ENCODE measurements at places on chromosomes 5 and 9. TPM values are rescaled to one million over a fixed set of nuclear protein-coding genes. Genes with fewer than 3 reads are reported as not detected.
A peak's percentile ranks its signal among the peaks of the same experiment; 100 is the strongest.

Gene DIAPH1
- total RNA-seq = 156 TPM

Gene FCN1
- total RNA-seq = 13.0 TPM

Gene SH3TC2
- total RNA-seq = 1.3 TPM

Gene PDE6A
- total RNA-seq = 0.03 TPM

Gene LPAR1
- total RNA-seq = 28.2 TPM

Gene LCNL1
- 1.4 TPM for total RNA-seq

Gene STRBP
- 30.7 TPM for total RNA-seq

DNA sequence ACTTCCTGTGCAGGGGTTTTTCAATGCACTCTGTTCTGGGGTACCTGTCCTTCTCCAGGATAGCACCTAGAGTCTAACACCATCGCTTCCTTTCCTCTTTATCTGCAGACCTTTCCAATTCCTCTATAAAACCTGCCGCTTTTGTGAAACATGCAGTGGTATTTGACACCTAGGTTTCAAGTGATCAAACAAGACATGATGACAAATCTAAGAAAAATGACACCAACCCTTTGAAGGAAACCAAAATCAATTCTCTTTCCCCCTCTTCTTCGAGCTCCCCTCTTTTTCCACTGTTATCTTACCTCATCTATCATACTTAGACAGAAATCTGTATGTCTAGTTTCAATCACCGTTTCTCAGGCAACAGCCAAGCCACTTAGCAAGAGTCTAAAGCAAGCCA, 25.6 kb upstream of the RANBP17 start:
- no peak for DNase-seq

GRCh38 chr5:129243039-129243438, 148.5 kb downstream of the ISOC1 start:
- no peak for DNase-seq

DNA sequence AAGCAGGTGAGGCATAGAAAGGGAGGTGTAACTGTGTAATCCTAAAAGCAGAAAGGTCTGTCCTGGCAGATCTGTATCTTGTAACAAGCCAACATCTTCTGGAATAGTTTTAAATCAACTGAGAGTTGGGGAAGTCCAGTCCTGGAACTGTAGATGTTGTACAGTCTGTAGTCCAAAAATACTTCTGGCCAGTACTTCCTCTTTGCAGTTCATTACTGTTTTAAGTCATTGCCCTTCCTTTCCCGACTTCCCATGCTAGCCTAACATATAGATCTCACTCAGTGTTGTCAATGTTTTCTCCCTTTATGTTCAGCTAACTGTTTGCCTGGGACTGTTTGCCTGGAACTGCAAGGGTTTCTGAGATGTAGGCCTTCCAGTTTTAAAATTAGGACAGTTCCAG, 168.5 kb upstream of the ISL1 start:
- no peak for DNase-seq

DNA sequence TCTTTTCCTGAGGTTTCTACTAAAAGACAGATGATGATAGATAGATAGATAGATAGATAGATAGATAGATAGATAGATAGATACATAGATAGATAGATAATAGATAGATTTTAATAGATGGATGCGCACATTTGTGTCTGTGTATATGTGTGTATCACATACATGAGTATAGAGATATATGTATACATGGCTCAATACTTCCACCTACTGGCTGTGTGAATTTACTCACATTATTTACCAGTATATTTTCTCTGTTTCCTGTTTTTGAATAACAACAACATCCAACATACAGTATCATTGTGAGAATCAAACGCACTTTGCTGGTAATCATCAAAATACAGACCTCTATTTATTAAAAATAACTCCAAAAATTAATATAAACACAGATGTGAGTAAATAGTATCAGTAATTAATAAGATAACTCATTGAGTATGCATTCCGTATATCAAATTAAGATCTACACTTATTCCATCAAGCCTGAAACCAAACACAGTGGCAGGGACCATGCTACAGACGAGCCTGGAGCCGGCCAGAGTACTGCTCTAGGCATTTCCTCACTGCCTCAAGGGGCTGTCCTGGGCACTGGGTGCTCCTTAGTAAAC, 338.0 kb downstream of the SEMA5A start:
- DNase-seq = no peak

DNA sequence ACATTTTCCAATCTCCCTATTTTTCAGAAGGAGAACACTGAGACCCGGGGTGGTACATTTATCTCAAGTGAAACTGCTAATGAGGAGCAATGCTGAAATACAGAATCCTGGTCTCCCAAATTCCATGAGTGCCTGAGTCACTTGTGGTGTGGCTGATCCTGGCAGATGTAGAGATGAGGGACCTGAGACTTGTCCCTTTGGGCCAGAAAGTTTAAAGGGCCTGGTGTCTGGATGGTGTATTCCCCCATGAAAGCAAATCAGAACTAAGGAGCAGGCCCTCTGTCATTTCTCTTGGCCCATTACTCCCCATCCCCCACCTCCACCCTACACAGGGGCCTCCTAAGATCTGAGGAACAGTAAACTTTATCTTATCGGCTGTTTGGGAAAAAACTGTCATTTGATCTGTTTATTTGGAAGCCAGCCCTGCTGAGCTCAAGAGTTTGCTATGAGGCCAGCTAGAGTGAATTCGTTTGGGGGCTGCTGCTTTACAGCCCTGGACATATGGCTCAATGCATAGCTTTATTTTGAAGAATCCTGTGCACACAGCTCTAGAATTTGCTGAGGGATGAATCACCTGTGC, 140.3 kb downstream of the LHFPL2 start:
- no peak for DNase-seq

GRCh38 chr9:16352791-16353401, 517.6 kb downstream of the BNC2 start:
- peak; percentile 78 for DNase-seq

DNA sequence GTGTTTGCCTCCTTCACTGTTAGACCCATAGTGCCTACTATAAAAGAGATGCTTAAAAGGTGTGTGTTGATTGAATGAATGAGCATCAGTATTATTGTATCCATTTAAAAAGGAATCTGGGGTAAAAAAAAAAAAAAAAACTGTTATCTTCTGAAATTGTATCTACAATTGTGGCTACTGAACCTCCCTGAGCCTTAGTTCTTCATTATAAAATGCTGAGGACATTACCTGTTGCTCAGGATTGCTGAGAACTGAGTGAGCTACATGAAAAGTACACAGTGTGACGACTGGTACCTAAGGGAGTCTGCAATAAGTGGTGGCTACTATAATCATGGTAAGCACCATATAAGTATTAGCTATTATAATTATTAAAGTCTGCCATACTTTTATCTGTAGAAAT, 270.7 kb downstream of the NR3C1 start:
- DNase-seq = no peak

DNA sequence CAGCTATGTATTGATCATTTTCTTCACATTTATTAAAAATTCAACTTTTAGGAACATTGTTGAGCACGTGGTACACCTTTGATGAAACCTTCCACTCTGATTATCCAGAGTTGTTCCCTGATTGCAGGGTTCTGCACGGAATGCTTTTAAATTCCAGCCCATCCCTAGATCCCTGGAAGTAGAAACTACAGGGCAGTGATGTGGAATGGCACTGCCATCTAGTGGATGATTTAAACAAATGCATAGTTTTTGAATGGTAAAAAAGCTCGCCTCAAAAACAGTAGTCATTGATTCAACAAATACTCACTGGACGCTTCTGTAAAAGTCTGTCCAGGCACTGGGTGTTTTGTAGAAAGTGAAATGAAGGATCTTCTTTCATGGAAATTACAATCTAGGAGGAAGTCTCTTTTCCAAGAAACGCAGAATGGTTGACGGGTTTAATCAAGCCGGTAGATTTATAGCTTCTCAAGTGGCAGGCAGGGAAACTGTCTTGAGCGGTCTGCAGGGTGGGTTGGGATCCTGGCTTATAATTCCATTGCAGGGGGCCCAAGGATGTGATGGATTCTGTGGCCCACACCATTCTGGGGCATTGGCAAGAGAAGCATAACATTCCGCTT, 118.4 kb downstream of the ARHGAP26 start:
- DNase-seq = no peak
